ENCODE measurements at places on chromosomes 2 and 18.

DNA sequence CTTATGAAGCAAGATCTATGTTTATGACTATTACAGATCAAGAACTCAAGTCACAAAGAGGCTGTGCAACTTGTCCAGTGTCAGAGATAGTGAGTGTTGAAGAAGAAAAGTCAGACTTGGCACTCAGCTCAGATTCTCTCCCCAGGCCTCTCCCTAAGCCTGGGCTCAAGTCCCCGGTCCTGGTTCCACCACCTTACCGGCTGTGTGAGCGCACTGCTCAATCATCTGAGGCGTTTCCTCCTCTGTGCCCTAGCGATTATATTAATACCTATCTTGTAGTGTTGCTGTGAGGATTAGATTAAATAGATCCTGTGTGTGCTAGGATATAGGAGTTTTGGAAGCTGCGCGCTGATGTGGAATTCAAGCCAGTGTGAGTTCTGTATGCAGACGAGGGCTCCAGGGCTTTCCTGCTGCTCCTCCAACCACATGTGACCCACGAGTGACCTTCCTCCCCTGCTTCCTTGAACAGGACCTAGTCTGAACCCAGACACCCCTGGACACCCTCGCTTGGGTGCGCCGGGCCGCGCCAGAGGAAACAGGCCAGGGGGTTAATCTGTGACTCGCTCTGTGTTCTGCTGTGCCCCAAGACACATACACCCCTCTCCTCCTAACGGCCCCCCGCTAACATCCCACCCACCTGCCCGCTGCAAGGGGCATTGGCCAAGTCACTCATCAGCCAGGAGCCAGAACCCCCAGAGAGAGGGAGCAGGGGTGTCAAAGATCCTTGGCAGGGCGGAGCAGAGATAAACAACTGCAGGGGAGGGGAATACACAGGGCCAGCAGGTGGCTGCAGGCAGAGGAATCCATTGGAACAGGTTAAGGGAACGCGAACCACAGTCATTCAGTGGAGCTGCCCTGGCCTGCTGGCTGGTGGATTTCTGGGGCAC is 38.3 kb downstream of the TNS1 start:
- no peak for DNase-seq

DNA sequence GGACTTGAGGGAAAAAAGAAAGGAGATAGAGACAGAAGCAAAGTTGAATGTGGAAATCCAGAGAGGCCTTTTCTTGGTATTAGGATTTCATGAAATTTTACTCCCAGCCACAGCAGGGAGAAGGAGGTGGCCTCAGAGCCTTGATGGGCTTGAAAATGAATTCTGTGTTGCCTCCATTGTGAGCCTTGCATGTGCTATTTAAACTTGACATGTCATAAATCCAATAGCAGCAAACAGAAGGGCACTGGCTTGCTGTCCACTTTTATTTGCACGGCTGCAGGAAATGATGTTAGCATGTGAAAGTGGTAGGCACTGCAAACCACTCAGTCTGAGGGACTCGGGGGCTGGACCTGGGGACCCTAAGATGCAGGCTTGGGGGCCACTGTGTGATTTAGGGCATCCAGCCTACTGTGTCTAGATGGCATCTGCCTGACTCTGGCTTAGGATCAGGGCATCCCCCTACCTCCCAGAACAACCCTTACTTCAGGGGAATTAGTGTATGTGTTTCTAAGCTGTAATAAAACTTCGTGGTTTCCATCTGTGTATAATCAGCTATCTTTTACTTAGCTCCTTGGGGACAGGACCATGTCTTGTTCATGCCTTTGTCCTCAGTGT is 139.1 kb upstream of the SKOR2 start:
- DNase-seq: no peak

DNA sequence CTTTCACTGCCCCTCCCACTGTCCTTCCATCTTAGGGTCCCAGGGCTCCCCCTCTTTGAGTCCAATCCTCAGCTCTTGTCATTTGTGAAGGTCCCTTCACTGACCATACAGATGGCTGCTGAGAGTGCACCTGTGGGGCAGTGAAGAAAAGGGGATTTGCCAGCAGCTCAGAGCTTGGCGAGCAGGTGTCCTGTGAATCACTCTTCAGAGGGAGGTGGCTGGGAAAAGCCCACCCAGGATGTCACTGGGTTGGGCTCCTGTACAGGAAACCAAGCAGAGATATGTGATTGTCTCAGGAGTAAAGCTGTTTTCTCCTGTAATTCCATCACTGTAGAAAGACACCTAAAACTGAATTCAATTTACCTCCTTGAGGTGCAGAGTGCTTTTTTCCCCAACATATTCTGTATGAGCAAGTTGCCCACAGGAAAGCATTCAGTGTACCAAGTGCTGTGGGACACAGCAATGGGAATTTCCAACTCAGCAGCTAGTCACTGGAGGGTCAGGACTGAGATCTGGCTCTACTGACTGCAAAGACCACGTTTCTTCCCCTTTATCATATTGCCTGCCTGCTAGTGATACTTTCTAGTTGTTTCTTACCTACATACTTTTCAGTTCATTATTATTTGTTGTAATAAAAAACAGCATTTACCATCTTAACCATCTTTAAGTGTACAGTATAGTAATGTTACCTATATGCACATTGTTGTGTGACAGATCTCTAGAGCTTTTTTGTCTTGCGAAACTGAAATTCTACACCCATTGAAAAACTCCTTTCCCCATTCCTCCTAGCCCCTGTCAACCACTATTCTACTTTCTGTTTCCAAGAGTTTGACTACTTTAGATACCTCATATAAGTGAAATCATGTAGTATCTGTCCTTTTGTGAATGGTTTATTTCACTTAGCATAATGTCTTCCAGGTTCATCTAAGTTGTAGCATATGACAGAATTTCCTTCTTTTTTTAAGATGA is 239.1 kb downstream of the TSN start:
- DNase-seq: no peak

- no peak for DNase-seq
Measured at GRCh38 chr18:26453386-26453901, 94.9 kb downstream of the KCTD1 start.

GRCh38 chr2:24517247-24517646 is 26.2 kb downstream of the NCOA1 start:
- DNase-seq: no peak

GRCh38 chr18:35736696-35737095 is 155.2 kb downstream of the GALNT1 start:
- DNase-seq: no peak

Measured in stimulated activated CD8-positive, alpha-beta memory T cell treated with anti-CD3 and anti-CD28 coated beads, Interleukin-4, amount 100 ng/mL, for 1 hour (primary cell).